Astrocyte (in vitro differentiated cells and primary cell): ENCODE measurements at places on chromosomes 2 and 18. TPM values are rescaled to one million over a fixed set of nuclear protein-coding genes. Genes with fewer than 3 reads are reported as not detected.
A peak's percentile ranks its signal among the peaks of the same experiment; 100 is the strongest.

DNA sequence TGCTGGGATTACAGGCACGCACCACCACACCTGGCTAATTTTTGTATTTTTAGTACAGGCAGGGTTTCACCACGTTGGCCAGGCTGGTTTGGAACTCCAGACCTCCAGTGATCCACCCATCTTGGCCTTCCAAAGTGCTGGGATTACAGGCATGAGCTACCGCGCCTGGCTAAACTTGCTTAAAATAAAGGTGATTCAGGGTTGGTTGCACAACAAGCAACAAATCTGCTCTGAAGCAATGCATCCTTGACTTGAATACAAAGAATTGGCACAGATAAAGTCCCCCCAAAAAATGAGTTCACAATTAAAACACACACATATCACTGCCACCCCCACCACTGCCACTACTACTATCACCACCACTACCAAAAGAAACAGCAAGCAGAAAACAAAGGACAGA, 34.9 kb downstream of the CCDC88A start:
- H3K27ac ChIP-seq: no peak overlapping the region
- no peaks in the 10 kb centered on the region for H3K4me1 ChIP-seq
- DNase-seq: no peak
- H3K27me3 ChIP-seq: no peaks in the 10 kb centered on the region
- H3K4me3 ChIP-seq: no peak overlapping the region
- no peaks in the 10 kb centered on the region for H3K36me3 ChIP-seq

Gene ZC3H6
- total RNA-seq: 3.9 and 7.4 TPM in 2 replicates

Gene CUL3
- total RNA-seq: 78.2 and 95.5 TPM in 2 replicates

Gene DHRS9
- total RNA-seq: not detected in 2 replicates

Gene ZSWIM2
- total RNA-seq: not detected in 2 replicates

DNA sequence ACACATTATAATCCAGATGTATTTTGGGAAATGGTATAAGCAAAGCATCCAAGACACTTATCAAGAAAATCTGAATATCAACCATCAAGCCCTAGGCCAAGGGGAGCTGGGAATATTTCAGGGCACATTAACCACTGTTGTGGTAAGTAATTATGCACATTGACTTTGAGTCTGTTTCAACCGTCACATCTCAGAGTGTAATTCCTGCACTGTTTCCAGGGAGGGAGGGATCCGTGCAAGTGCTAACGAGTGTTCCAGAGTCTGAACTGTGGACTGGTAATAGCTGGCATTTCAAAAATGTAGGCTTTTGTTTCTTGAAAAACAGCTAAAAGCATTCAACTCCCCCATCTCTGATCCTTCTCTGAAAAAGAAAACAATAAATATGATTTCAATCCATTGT, 681.6 kb downstream of the BCL11A start:
- H3K36me3 ChIP-seq: no peaks in the 10 kb centered on the region
- H3K4me1 ChIP-seq: no peaks in the 10 kb centered on the region
- no peak overlapping the region for H3K27ac ChIP-seq
- DNase-seq: no peak

Gene NRP2
- total RNA-seq: 68.5 and 76.7 TPM in 2 replicates

- no peaks in the 10 kb centered on the region for H3K36me3 ChIP-seq
- no peaks in the 10 kb centered on the region for H3K27me3 ChIP-seq
- H3K4me1 ChIP-seq: no peaks in the 10 kb centered on the region
These were observed 387.9 kb downstream of the SETBP1 start for GRCh38 chr18:45068400-45069094.

DNA sequence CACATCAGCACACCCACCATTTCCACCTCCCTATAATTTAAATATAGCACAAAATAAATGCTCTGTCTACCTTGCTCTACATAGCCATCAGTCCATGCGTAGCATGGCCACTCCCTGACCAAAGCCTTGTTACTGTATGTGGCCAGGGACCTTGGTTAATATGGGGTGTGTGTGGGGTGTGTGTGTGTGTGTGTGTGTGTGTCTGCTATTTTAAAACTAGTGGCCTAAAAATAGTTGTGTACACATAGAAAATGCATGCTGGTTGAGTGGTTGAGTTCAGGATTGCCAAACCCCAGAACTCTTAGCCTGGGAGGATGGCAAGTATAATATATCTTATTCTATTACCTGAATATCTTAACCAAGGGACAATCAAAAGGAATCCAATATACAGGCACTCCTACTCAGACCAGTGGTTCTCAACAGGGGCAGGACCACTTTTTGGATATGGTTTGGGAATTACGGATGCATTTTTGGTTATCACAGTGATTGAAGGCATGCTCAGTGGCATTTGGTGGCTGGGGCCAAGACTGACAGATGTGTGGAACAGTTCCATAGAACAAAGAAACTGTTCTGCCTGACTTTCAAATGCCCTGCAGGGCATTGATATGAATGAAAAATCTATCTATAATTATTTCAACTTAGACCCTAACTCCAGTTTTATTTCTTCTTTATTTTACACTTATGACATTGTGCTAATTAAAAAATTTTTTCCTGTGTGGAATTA, 72.3 kb upstream of the PSME4 start:
- peak; percentile 31 for DNase-seq
- H3K27ac ChIP-seq: no peak overlapping the region
- H3K4me3 ChIP-seq: no peak overlapping the region
- no peaks in the 10 kb centered on the region for H3K27me3 ChIP-seq

Gene RAPGEF4
- total RNA-seq: 0.62 and 1.1 TPM in 2 replicates

Gene MEP1B
- total RNA-seq: not detected in 2 replicates

Gene SCN3A
- total RNA-seq: 1.4 and 2.1 TPM in 2 replicates

- peaks cover 45% of the 10 kb centered on the region for H3K4me1 ChIP-seq
- no peak overlapping the region for H3K4me3 ChIP-seq
- no peaks in the 10 kb centered on the region for H3K36me3 ChIP-seq
- no peak overlapping the region for H3K27ac ChIP-seq
- peak; percentile 71 for DNase-seq
These were observed 10.3 kb upstream of the ATOH8 start for GRCh38 chr2:85743304-85743978.

DNA sequence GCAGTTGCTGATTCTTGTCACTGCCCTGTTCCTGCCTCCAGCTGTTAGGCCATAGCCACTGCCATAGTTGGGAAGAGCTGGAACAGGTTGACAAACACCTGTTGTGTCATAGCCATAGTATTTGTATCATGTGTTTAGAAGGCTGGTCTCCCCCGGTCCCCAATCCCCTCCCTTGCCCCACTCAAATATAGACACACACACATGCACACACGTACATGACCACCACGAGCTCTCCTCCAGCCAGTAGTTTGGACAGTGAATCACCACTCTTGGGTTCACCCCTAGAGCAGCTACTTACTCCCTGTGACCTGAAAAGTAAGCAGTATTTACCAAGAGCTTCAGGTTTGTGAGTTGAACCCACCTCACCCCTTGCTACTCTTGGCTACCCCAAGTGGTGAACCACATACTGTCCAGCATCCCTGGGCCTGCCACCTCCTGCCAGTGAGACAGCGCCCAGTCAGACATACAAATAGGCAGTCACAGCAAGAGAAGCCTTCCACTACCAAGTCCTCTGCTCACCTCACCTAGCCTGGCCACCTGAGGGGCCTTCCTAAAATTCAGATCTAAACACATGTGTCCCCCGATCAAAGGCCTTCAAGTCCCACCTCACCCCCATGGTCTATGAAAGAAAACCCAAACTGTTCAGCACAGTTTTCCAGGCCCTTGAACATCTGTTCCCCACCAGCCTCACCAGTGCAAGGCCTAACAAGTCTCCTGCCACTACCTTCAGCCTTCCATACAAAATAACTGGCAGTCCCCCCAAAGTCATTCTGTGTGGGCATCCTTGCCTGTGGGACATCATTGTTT, 7.1 kb downstream of the PCBP1 start:
- no peak overlapping the region for H3K27ac ChIP-seq
- H3K36me3 ChIP-seq: no peaks in the 10 kb centered on the region

DNA sequence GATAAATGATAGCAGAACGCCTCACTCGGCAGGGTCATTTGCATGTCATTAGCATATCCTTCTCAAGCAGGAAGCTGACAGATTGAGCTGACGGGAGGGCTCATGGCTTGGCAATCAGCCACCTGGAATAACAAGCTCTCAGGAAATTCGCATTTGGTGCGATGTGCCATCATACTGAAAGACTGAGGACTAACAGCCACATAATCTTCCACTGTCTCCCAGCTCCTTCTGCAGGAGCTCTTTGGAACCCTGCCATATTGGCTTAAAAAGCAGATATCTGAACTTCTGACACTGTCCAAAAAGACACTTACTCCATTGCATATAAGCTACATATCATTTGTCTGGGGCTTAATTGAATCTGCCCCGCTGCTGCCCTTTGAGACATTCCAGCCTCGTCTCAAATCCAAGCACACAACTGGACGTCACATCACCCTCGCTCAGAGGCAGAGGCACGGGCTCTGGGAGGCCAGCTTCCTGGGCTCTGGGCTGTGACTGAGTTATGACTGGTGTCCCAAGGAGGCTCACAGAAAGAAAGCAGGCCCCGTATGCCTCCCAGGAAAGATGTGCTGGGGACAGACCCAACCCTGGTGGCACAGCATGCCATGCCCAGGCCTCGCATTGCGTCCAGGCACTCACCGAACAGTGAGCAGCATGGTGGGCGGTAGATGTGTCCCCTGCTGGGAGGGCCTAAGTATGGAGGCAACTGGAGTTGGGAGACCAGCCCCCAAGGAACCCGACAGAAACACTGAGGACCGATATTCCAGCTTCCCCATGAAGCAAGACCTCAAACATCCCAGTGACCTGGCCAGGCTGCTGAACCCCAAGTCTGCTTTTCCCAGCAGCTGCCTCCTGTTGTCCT, 228.0 kb downstream of the ATAD2B start:
- no peak overlapping the region for H3K4me3 ChIP-seq
- H3K36me3 ChIP-seq: no peaks in the 10 kb centered on the region
- DNase-seq: peak; percentile 62
- H3K27me3 ChIP-seq: no peaks in the 10 kb centered on the region

DNA sequence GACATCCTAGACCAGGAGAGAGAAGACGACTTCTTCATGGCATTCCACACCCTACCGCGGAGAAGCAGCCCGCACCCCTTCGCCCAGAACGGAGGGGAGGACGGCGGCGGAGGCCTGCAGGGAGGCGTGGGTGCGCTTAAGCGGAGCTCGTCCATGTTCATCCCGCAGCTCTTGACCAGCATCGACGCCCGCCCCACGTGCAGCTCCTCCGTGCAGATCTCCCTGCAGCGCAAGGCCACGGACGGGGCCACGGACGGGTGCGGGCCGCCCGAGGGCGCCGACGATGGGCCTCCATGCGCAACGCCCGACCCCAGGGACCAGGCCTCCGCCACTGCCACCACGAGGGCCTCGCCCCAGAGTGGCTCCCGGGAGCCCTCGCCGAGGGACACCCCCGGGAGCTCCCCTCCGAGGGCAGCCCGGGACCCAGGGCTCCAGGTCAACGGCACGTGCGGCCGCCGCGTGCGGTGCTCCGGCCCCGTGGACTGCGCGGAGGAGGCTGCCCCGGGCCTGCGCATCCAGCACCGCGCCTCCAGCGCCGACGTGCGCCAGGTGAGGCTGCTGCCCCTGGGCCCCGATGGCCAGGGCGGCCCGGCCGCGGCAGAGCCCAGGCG, 211.8 kb downstream of the NEDD4L start:
- no peak overlapping the region for H3K4me3 ChIP-seq
- no peak for DNase-seq
- peaks cover 10% of the 10 kb centered on the region for H3K36me3 ChIP-seq
- no peaks in the 10 kb centered on the region for H3K4me1 ChIP-seq
- H3K27me3 ChIP-seq: no peaks in the 10 kb centered on the region

DNA sequence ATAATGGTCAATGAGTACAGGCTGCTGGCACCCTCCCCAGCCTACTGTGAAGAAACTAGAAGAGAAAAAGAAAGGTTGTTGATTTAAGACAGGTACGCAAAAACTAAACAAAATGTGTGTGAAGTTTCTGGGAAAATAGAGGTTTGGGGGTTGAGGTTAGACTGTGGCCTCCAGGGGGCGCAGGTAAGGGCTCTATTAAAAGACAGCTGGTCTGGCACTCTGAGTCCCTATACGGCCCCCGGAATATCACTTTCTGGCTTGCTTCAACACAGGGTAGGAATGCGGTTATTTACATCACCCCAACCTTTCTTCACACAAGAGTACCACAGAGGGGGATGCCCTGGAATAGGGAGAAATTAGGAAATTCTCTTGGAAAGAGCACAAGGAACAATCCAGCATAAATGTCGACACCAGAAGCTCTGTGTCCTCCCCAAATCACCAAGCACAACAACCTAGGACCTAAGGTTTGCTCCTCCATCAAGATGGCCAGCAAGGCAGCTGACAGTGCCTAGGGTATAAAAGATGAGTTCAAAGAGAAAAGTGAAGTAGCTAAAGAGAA, 480.8 kb upstream of the KLHL29 start:
- H3K36me3 ChIP-seq: no peaks in the 10 kb centered on the region
- H3K27ac ChIP-seq: no peak overlapping the region
- no peak overlapping the region for H3K4me3 ChIP-seq
- no peaks in the 10 kb centered on the region for H3K27me3 ChIP-seq
- no peaks in the 10 kb centered on the region for H3K4me1 ChIP-seq

Gene RBMS1
- 148 and 152 TPM in 2 replicates for total RNA-seq

- H3K4me3 ChIP-seq: no peak overlapping the region
- no peaks in the 10 kb centered on the region for H3K4me1 ChIP-seq
- no peak for DNase-seq
- H3K27me3 ChIP-seq: no peaks in the 10 kb centered on the region
These were observed 17.9 kb upstream of the SPTBN1 start for GRCh38 chr2:54438271-54438670.

- H3K4me1 ChIP-seq: no peaks in the 10 kb centered on the region
- no peak overlapping the region for H3K4me3 ChIP-seq
- peak; percentile 0 for DNase-seq
- H3K27me3 ChIP-seq: no peaks in the 10 kb centered on the region
- H3K36me3 ChIP-seq: no peaks in the 10 kb centered on the region
These were observed 264.5 kb upstream of the MEX3C start for GRCh38 chr18:51461956-51462355.

Gene CFAP221
- 0.29 and 0.61 TPM in 2 replicates for total RNA-seq

DNA sequence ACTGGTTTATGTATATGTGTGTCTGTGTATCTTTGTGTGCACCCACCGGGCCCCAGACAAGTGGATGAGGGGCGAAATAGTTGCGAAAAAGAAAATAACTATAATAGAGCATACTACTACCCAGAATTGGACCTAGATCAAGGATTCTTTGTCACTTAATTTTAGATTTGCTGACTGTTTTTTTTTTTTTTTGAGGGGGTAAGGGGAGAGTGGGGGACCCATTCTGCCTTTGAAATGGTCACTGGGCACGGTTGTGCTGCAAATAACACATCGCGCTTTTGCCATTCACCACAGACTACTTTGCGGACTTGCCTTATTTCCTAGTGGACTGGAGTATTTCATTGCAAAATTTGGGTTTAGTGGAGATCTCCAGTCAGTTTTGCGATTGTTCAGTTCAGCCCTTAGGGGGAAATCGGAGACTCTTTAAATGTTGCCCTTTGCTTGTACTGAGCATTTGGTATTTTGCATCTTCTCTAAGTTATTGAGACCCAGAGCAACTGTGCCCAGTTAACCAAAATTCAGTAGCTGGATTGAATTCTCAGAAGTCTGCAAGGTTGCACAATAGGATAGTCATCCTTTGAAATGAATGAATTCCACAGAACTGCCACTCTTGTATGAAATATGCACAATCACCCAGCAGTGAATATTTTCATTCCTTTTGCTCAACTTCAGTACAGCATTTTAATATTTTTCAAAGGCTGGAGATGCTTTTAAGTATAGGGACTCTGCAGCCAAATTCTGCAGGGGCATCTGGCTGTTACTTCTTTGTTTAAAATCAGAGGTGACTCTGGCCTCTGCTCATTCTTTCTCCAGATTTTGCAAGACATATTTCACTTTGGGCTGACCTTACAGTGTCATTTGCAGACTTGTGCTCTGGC, 2.9 kb downstream of the TRIB2 start:
- no peaks in the 10 kb centered on the region for H3K27me3 ChIP-seq
- peak overlapping the region; percentile 84 for H3K27ac ChIP-seq
- H3K4me1 ChIP-seq: peaks cover 61% of the 10 kb centered on the region
- peak; percentile 62 for DNase-seq
- peaks cover 12% of the 10 kb centered on the region for H3K36me3 ChIP-seq
